ENCODE measurements at places on chromosomes 2 and 18.

GRCh38 chr2:12675352-12675795 is 41.4 kb upstream of the TRIB2 start:
- no peak for DNase-seq

DNA sequence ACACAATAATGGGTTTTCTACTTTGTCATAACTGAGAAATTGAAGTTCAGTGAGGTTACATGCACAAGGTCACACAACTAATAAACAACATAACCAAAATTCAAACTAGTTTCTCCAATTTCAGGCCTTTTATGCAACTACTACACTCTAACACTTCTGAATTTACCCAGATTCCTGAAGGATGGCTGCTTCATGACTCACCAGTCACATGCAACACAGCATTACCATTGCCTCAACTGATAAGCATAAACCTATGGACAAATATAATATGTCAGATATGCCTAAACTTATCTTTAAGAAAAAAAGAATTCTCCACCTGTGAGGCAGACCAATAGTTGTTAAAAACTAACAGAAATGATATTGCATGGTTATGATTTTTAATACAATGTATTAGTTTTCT is 586.5 kb upstream of the SLC8A1 start:
- no peak for DNase-seq

GRCh38 chr18:48702346-48703027 is 163.7 kb downstream of the CTIF start:
- DNase-seq = no peak

GRCh38 chr2:178284613-178285286 is 90.4 kb downstream of the OSBPL6 start:
- no peak for DNase-seq

DNA sequence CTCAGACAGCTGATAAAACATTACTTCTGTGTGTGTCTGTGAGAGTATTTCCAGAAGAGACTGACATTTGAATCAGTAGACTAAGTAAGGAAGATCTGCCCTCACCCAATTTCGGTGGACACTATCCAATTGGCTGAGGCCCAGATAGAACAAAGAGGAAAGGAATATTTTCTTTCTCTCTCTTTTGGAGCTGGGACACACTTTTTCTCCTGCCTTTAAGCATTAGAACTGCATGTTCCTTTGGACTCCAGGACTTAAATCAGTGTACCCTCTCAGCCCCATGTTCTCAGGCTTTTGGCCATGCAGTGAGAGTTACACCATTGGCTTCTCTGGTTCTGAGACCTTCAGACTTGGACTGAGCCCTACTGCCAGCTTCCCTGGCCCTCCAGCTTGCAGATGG is 3.3 kb upstream of the SRBD1 start:
- DNase-seq = no peak

- no peak for DNase-seq
Measured at GRCh38 chr2:109253217-109253616, 124.2 kb downstream of the SH3RF3 start.

- DNase-seq = no peak
Measured at GRCh38 chr18:65527879-65528633, 222.8 kb upstream of the CDH7 start.

DNA sequence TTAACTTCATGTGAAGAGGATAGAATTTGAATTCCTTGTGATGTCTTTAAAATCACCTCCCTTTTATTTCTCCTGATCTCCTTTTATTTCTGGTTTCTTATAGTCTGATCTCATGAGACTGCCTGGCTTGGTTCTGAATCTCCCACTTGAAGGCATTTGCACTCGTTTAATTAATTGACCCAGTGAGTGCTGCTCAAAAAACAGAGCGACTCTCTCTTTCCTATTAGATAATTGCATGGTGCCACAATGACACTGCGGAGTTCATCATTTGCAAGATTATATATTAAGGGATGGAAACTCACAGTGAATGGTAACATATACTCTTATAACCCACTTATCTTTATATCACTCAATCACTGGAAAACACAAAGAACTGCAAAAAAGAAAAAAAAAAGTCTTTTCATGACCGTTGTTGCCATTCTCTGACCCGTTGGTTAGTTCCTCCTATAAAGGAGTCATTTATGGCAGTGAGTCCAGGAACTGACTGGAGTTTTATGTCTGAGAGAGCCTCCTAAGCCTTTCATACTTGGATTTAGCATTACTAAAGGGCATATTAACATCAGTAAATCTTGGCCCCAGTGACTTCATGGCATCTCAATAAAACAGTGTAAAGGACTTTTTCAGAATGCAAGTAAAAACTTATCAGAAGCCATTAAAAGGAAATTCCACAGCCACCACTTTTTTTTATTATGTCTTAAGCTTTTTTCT is 103.3 kb upstream of the EPHA4 start:
- DNase-seq = no peak

- DNase-seq = no peak
Measured at GRCh38 chr2:105739426-105739825, 5.3 kb upstream of the NCK2 start.

DNA sequence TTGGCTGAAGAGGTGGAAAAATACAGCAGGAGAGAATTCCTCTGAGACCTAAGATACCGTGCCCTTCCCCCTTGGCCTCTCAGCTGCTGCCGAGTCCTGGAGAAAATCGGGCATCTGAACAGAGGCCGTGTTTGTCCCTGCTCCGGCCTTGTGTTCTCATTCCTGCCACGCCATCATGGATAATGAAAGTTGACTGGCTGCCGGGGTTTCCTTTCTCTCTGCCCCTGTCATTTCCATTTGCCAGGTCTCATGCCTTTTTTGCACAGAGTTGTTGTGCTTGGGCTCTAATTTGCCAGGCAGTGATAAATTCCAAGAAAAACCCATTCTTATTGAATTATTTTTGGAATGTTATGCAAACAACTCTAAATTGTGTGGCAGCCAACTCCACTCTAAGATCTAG is 496.9 kb upstream of the TNP1 start:
- DNase-seq = no peak

- DNase-seq = no peak
Measured at GRCh38 chr2:238970553-238971081, 122.7 kb downstream of the TWIST2 start.

- no peak for DNase-seq
Measured at GRCh38 chr2:99183025-99183424, 2.0 kb downstream of the MRPL30 start.

DNA sequence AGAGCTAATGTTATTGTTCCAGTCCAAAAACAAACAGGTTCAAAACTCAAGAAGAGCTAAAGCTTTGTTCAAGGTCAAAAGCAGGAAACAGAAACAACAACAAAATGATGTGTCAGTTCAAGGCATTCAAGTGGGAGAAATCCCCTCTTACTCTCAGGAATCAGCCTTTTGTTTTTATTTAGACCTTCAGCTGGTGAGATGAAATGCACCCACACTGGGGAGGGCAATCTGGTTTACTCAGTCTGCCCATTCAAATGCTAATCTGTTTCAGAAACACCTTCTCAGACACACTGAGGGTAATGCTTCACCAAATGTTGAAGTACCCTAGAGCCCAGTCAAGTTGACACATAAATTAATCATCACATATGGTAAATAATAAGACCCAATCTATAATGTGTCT is 150.6 kb downstream of the TMX3 start:
- no peak for DNase-seq

- DNase-seq = no peak
Measured at GRCh38 chr2:111642586-111643327, 241.2 kb downstream of the ANAPC1 start.

DNA sequence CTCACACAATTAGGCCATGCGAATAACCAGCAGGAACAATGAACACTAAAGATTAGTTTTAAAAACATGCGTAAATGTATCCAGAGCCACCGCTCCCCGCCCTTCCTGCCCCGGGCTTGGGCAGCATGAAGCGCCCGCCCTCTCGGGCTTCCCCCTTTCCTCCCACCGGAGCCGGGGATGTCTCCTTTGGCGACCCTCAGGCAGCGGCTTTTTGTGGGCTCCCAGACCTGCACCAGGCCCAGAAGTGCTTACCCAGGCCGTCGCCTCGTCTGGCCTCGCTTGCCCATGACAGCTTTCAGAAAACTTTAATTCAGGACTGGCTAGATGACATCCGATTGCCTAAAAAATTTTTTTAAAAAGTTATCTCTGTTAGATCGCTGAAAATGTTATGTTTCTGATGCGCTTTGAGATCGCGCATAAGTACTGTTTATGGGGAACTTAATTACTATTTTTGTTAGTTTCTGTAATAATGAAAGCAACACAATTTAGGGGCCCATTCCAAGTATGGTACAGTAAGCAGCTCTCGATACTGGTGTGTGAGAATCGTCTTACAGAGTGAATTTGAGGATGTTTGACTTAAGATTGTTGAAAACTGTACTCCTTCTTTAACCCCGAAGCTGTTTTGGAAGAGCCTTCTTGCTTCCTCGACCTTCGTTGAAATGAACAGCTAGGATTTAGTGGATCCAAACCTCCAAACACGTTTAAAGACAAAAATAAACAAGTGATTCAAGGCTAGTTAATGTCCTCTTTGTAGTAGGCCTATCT is 1.1 kb downstream of the MAP3K20 start:
- DNase-seq = peak; percentile 11

GRCh38 chr2:74881176-74881575 is 47.2 kb downstream of the HK2 start:
- DNase-seq = no peak

DNA sequence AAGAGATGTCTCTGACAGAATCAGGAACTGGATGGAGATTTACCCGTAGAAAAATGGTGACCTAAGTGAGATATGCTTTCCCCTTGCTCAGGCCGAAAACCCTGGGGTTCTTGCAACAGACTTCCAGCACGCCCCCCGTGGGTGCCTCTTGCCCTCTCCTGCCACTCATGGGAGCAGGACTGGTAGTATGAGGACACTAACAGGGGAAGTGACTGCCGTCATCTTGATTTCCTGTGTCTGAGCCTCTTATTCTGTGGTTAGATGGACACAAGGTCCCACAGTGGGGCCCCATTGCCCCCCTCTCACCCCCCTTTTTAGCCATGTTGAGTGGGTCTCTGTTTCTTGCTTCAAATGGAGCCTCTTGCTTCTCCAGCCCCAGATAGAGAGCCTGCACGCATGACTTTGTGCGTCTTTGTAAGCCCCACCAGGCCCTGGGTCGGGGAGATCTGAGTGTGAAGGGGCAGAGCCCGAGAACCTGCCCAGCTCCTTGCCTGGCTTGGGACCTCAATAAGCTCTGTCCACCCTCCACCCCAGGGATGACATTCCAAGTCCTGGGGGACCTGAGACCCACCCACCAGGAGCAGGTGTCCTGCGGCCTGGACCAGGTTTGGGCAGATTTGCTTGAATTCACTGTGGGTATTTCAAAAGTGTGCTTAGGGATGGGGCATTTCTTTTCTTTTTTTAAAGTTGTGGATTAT is 12.6 kb downstream of the GNLY start:
- DNase-seq = no peak

- no peak for DNase-seq
Measured at GRCh38 chr2:239307221-239307569, 93.6 kb downstream of the HDAC4 start.

- no peak for DNase-seq
Measured at GRCh38 chr18:6058941-6059340, 163.6 kb upstream of the TMEM200C start.

GRCh38 chr18:63763831-63764600 is 11.2 kb upstream of the SERPINB7 start:
- DNase-seq = no peak

DNA sequence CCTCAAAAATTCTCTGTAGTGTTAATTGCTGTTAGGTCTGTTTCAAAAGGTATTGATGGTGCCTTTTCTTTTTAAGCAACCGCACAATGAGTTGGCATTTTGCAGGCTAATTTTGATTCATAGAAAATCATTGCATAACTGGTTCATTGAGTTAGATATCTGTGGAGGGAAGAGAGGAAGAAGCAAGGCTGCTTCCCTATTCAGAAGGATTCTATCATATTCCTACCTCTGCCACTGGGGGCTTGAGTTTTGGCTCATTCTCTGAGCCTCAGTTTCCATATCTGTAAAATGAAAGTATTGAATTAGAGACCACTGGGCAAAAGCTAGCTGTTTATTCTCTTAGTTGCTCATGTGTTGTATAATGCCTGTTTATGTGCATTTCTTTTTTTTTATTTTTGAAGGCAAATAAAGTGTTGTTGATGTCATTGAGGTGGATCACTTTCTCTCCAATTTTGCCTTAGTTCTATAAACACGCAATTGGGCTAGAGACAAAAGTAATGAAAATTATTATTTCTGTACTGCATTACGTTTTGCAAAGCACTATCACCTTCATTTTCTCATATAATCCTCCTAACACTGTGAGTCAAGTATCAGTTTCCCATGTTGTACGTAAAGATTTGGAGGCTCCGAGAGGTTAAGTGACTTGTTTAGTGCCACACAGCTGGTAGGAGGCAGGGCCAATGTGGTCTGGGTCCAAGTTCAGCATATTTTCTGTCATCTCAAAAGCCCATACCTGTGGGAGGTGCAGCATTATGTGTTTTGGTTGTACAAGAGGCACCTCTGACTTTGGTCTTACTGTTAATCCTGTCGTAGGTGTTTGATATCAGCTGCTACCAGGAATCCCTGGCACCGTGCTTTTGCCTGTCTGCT is 5.9 kb downstream of the TRIB2 start:
- no peak for DNase-seq

DNA sequence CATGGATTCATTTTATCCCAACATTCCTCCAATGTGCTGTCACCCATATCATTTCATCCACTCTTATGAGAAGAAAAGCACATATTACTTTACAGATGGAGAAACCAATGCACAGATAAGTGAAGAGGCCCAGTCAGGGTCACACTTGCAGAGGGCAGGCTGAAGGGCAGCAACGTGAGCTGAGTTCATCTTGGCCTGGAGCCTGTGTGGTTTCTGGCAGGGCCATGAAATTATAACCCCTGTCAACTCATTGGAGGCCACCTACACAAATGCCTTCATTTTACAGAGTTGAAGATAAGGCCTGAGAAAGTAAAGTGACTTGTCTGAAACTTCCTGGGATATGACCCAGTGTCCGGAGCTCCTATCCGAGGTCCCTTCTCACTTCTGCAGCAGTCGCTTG is 88.4 kb upstream of the NRP2 start:
- no peak for DNase-seq

DNA sequence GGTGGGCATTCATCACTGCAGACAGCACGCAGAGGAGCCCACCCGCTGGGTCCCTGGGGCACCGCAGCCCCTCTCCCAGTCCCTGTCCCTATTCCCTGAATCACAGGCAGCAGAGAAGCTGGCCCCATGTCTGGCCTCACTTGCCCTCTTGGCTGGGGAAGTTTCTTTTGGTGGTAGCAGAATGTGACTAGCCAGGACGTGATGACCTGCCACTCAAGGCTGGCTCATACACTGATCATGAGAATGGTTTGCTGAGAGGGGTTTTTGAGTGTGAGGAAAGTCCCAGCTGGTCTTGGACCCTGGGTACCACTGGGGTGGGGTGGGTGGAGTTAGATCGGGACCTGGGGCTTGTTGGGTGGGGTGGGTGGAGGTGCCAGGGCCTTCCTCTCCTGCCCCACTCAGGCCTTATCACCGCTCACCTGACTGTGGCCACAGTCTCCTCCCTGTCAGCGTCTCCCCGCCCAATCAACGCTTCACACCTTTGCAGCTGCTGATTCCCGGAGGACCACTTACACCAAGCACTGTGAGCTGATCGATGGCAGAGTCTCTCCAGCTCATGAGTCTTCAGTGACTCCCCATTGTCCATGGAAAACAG is 28.9 kb upstream of the FOSL2 start:
- DNase-seq = no peak

GRCh38 chr2:2333076-2333475 is 2.0 kb upstream of the MYT1L start:
- DNase-seq = no peak

Data from stimulated activated CD4-positive, alpha-beta T cell treated with anti-CD3 and anti-CD28 coated beads, TNF-alpha, amount 100 ng/mL, for 24 hours (primary cell).